ENCODE measurements at places on chromosomes 2 and 18.

DNA sequence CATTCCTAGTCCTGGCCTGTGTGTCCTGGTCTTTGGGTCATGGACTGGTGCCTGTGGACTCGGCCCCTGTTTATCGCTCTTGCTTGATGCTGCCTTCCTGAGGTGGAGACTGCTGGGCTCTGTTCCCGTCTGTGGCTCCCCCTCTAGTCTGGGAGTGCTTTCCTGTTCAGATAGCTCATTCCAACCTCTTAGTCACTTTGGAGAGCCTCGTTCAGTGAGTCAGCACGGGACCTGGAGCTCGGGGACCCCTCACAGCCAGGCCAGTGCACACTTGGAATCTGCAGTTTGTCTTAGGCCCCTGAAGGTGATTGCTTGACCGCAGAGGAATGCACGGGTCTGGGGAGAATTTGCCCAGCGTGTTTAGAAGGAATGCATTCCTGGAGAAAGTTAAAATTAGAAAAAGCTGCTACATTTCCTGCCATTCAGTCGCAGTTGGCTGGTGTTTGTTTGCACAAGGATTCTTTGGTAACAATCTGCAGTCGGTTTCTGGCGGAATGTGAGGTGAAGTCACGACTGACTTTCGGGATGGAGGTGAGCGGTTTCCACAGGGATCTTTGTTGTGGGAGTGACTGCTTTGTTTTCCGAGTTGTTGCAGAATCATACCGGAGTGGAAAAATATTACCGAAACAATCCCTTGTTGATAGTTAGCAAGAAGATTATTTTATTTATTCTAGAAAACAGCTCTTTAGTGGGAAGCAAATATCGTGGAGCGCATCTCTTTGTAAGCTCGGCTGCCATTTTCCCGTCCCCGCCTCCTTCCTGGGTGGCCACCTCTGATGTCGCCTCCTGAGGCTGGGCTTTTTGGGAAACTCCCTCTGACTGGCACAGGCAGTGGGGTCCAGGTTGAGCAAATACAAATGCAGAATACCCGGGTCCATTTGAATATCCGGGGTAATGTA, 29.6 kb downstream of the SH3BP4 start:
- DNase-seq: peak; percentile 81

DNA sequence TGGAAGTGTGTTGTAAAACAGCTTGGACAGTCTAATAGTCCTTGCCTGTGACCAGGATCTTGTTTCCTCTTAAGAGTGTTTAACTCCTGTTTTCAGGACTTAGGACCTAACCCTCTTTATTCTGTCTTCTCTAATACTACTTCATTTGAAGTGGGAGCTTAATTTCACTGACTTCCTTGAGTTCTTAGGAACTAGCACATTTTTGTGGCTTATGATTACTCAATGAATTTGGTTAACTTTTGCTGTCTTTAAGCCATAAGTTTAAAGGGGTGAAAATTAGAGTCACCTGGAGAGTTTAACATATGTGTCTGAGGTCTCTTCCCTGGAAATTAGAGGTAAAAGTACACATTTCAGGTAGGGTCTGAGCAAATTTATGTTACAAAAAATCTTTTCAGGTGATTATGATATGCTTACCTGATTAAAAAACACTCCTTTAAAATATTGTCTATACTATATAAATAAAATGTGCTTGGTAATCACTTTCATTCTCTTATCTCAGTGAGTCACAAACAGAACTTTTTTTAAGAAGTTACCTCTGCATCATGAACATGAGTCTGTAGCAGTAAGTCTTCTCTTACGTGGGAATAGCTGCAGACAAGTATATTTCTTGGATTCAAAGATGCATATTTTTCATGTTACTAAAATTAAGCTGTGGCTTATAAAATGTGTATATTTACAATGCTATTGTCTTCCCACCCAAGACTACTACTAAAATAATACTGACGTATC, 52.7 kb downstream of the ATP9B start:
- DNase-seq: no peak

GRCh38 chr2:11568436-11568835, 34.6 kb downstream of the GREB1 start:
- DNase-seq: no peak

DNA sequence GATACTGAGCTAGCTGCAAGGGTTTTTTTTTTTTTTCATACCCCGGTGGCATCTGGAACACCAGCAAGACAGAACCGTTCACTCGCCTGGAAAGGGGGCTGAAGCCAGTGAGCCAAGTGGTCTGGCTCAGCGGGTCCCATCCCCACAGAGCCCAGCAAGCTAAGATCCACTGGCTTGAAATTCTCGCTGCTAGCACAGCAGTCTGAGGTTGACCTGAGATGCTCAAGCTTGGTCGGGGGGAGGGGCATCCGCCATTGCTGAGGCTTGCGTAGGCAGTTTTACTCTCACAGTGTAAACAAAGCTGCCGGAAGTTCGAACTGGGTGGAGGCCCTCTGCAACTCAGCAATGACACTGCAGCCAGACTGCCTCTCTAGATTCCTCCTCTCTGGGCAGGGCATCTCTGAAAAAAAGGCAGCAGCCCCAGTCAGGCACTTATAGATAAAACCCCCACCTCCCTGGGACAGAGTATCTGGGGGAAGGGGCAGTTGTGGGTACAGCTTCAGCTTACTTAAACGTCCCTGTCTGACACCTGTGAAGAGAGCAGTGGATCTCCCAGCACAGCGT, 5.1 kb upstream of the MIB1 start:
- no peak for DNase-seq

DNA sequence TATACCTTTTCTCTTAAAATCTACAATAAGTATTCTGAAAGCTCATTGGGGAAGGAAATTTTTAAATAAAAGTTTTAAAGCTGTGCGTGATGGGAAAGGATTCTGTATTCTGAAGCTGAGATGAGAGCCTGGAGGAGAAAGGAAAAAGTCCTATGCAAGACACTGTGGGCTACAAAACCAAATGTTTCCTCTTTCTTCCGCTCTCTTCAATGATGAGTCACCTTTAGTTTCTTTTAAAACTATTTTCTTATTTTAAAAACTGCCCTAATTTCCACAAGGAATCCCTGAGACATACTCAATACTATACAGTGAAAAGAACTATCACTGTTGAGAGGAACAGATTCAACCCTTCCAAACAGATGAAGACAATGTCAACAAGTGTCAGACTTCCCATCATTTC, 87.4 kb downstream of the INO80D start:
- DNase-seq: no peak

- no peak for DNase-seq
Measured at GRCh38 chr2:101337877-101338276, 29.4 kb upstream of the RNF149 start.

- no peak for DNase-seq
Measured at GRCh38 chr18:76668119-76668518, 154.2 kb upstream of the ZNF236 start.

- no peak for DNase-seq
Measured at GRCh38 chr2:39385172-39385571, 51.9 kb downstream of the MAP4K3 start.

DNA sequence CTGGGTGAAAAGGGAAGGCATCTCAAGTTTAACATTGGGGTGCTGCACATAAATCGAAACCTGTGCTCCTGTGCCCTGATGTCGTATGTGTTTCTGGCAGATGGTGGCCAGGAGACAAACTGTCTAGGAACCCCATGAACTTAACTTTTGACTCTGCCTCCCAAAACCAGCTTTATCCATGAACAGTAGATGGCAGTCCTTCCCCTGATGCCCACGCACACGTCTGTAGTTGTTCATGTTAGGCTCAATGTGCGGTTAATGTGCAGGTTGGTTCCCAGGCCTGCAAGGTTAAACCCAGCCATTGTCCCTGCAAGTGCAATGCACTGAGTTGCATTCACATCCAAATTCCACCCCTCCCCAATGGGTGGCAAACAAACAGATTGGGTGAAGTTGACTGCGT, 44.1 kb upstream of the SIX3 start:
- DNase-seq: no peak

- no peak for DNase-seq
Measured at GRCh38 chr2:118264232-118264990, 176.1 kb downstream of the INSIG2 start.
